Bronchial epithelial cell (primary cell): ENCODE measurements at places on chromosomes 1 and 21.

GRCh38 chr1:193054169-193054675 lies 4.9 kb downstream of the UCHL5 start:
- DNase-seq: no peak

DNA sequence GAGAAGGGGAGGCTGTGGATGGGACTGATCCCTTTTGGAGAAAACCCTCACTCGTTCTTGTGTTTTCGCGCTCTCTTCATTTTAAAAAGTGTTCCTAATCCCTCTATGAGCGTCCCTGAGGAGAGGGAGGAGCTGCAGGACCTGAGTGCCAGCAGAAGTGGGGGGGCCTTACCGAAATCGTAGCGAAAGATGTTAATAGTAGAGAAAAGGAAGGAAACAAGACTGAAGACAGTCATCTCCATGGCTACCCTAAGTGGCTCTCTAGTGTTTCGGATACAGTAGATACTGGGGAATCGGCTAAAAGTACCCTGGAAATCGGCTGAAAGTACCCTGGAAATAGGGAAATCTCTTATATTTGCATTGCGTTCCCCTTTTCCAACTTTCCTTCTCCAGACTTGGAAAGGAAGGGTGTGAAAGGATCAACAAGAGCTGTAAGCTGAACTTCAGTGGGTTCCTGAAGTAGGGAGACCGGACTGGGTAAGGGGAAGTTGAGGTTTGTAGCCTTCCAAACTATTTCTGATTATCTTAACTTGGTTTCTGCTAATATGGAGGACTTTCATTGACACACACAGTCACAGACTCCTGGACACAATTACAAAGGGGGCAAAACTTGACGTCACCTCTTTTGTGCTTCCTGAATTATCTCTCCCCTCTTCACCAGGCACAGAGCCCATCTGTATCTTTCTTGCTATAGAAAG lies 486 bp upstream of the DSTYK start:
- DNase-seq: no peak

DNA sequence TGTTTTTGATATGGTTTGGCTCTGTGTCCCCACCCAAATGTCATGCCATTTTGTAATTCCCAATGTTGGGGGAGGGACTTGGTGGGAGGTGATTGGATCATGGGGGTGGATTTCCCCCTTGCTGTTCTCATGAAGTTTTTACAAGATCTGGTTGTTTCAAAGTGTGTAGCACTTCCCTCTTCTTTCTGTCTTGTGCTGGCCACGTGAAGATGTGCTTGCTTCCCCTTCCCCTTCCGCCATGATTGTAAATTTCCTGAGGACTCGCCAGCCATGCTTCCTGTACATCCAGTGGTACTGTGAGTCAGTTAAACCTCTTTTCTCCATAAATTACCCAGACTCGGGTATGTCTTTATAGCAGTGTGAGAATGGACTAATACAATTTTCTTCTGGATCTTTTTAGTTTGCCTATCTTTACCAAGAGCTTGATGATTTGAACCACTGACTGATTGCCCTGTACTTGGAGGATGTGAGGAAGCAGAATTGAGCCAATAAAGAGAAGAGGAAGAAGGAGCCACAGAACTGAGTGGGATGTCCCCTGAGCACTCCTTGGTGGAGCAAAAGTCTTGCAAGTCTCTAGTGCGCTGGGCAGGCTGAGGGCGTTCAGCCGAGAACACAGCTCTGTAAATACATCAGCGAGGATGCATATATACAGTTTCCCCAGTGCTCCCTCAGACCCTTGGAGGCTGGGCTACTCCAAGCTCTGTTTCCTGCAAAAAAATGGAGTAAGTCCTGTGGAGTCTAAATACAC lies 102.6 kb downstream of the CYYR1 start:
- DNase-seq: no peak

- no peak for DNase-seq
Observed at GRCh38 chr1:10674700-10675609, 121.5 kb downstream of the CASZ1 start.

GRCh38 chr1:156344409-156344808 lies 6.1 kb downstream of the TSACC start:
- no peak for DNase-seq

DNA sequence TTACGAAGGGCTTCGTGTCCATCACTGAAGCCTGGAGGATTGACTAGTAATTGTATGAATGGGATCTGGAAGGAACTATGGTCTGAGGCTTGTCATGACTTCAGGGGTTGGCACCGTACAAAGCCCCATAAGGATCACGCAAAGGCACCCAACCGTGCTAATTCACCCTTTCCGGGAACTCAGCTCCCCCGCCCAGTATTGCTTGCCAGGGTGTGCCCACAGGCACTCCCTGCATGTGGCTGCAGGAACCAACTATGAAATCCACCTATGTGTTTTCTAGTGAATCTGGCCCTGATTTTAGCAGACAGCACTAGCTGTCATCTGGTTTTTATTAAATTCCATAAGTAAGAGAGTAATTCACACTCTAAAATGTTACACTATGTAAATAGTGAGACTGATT lies 139.2 kb downstream of the TM2D1 start:
- peak; percentile 76 for DNase-seq

DNA sequence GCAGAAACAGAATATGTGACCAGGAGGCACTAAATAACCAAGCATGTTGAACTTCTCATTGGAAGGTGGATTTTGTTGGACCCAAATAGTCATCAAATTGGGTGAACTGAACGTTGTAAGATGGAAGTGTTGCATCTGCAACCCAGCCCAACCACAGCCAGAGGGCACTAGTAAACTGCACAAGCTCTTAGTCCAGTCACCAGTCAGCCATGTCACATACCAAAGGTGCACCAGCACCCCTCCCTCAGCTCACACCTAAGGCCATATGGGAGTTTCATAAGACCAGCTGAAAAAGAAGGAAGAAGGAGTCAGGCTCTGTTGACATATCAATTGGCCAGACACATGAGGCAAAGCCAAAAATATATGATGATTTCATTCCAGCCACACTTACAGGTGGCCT lies 481.7 kb upstream of the NR5A2 start:
- DNase-seq: peak; percentile 78

DNA sequence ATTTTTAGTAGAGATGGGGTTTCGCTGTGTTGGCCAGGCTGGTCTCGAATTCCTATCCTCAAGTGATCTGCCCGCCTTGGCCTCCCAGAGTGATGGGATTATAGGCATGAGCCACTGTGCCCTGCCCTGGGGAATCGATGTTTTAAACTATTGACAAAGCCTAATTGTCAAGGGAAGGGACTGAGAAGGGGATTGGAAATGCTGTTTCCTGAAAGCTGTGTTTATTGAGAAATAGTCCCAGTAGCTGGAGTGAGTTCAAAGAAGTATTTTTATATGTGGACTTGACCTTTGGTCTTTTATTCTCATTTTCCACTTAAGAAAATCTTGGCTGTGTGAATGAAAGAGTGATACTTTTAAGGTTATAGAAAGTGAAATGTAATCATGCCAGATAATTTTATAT lies 47.5 kb downstream of the KIF1B start:
- no peak for DNase-seq

- DNase-seq: peak; percentile 18
Observed at GRCh38 chr1:230185076-230186001, 118.3 kb downstream of the GALNT2 start.

DNA sequence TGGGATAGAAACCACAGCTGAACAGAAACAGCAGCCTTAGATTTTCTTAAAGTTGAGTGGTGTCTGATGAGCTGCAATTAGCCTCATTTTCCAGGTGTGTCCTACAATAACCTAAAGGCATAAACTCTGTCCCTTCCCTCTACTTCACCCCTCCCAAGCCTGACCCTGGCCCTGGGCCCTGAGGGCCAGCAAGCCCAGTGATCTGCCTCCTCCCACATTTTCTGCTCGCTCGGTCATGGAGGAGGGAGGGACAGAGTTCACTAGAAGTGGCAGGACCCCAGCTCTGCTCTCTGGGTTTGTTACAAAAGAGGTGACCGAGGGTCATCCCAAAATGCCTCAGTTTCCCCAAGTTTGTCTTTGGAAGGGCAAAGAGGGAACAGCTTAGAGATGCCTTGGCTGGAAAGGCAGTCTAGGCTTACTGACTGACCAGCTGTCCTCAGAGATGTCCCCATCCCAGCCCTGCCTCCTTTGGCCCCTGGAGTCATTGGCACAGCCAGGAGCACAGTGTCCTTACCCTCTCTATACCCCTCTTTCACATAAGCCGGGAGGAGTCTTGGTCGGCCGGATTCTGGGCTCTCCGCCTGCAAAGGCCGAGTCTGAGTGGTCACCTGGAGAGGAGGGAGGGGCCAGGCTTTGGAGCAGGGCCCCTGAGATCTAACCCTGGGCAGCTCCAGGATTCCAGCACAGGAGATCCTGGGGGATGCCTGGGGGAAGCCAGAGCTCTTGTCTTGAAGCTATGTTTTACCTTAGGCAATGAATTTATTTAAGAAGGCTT lies 172.7 kb downstream of the PTPRU start:
- DNase-seq: no peak

- no peak for DNase-seq
Observed at GRCh38 chr1:201336711-201337450, 40.6 kb downstream of the TNNT2 start.

- DNase-seq: no peak
Observed at GRCh38 chr1:56916630-56917029, 49.2 kb downstream of the C8B start.

GRCh38 chr1:11691928-11692711 lies 610 bp downstream of the DRAXIN start:
- DNase-seq: no peak

DNA sequence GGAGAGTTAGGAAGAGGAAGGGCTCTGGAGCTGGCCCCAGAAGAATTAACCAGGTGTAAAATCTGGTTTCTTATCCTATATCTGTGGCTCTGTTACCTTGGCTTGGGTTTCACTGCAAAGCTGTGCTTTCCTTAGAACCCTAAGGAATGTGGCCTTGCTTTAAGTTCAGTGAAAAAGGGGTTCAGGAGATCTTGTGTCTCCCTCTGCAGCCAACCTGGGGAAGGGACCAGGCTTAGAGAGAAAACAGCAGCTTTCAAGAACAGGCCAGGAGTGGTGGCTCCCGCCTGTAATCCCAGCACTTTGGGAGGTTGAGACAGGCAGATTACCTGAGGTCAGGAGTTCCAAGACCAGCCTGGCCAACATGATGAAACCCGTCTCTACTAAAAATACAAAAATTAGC lies 16.1 kb upstream of the MYCL start:
- DNase-seq: no peak

DNA sequence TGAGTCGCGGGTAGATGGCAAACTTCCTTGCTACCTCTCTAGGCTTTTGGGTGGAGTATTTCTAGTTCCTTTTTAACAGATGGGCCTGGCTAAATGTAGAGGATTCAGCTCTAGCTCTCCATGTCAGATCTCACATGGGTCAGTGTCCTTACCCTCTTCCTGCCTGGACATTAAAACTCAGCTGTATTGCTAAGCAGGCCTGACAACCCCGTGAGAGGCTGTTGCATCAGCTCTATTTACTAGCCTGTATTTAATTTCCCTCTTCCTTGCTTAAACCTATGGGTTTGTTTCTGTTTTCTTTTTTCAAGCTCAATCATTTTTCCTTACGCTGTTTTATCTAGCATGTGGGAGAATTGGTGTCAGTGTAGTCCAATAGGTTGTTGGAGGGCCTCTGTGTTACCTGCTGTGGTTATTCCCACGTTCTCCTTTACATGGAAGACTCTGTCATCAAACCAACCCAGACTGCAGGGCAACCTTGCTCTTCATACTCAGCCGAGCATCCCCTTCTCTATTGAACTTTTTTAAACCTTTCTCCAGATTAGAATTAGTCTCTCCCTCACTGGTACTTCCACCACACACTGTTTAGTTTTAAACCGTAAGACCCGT lies 79.5 kb upstream of the BACH1 start:
- DNase-seq: no peak

- no peak for DNase-seq
Observed at GRCh38 chr1:182740120-182740519, 49.5 kb upstream of the NPL start.

GRCh38 chr1:232622378-232622777 lies 7.6 kb downstream of the SIPA1L2 start:
- DNase-seq: peak; percentile 59

DNA sequence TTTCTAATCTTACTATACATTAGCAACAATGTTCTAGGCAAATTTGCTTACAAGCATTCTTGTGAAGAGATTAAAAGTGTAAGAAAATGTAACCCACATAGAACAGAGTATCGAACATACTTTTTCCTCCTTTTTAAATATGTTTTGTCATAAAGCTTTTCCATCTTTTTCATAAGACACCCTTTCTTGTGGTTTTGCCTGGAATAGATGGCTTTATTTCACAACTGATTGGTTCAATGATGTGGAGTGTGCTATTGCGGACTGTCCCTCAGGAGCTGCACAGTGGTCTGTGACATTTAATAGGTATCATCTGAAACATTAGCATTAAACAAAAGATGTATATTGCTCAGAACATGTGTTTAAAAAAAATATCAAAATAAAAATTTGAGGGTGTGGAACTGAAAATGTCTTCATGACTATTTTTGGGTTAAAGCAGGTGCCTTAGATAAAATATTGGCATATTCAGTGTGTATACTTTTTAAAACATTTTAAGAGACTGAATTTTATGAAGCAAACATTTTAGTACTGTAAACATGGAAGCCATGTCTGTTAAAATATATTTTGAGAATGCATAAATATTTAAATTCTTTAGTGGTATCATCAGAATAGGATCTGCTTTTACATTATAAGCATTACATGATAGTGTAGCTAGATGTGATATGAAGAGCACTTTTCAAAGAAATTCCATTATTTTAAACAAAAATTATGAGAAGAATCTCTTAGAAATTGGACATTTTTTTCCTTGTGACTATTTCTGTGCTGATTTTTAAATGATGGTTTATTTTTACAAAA lies 48.3 kb upstream of the C1orf146 start:
- DNase-seq: no peak
